ENCODE measurements at places on chromosomes 16 and 17.

- no peak for DNase-seq
These were observed 45.6 kb upstream of the KCNJ12 start for GRCh38 chr17:21330436-21331160.

- DNase-seq: no peak
These were observed 213.1 kb upstream of the PSMD7 start for GRCh38 chr16:74083541-74083940.

- DNase-seq: no peak
These were observed 20.2 kb downstream of the CDIPT start for GRCh38 chr16:29842732-29843346.

DNA sequence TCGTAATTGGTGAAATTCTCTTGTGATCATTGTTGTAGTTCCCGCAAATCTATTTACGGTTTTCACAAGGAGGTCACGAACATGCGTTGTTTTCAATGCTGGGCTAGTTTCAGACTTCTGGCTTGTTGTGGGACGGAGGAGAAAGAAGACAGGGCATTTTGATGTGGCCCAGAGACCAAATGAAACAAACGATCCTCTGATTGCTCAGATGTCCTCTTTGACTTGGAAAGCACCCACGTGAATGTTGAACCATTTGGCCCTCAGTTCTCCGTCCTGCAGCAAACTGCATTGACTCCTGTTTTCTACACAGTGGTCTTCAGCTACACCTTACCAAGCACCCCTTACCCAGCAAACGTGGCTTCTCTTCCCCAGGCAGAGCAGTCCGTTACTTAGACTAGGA lies 391.0 kb downstream of the WWOX start:
- DNase-seq: no peak

- DNase-seq: no peak
These were observed 297.5 kb upstream of the FOXF1 start for GRCh38 chr16:86212706-86213436.

GRCh38 chr17:1878419-1879121 lies 48.8 kb downstream of the RPA1 start:
- no peak for DNase-seq

- no peak for DNase-seq
These were observed 99.2 kb downstream of the GOSR1 start for GRCh38 chr17:30576326-30576861.

DNA sequence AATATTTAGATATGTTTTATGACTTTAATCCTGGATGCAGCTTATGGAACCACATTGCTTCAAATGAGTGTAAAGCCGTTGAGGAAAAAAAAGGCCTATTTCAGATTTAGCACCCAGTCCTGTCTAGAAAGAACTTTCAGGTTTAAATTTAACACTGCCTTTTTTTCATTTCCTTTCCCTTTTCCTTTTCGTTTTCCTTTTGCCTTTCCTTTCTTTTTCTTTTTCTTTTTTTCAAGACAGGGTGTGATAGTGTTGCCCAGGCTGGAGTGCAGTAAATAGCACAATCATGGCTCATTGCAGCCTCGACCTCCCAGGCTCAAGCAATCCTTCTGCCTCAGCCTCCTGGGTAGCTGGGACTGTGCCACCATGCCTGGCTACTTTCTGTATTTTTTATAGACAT lies 15.9 kb downstream of the LUC7L3 start:
- no peak for DNase-seq

GRCh38 chr16:1492923-1493745 lies at the start of gene TELO2:
TSS of gene TELO2 (plus strand) at chr16:1493360. CDS start at chr16:1494282, 922 bp downstream.
- DNase-seq: peak; percentile 69

DNA sequence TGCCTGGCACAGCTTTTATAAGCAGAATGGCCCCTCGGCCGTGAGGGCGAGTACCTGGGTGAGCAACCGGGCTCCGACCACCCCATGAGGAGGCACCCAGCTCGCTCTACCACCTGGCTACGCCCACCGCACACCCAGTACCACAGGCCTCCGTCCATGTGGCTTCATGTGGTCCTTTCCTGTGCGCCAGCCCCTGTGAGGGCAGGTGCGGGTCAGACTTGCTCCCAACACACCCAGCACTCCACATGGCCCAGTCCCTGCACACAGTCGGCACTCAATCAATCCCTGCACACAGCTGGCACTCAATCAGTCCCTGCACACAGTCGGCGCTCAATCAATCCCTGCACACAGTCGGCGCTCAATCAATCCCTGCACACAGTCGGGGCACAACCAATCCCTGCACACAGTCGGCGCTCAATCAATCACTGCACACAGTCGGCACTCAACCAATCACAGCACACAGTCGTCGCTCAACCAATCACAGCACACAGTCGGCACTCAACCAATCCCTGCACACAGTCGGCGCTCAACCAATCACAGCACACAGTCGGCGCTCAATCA lies 4.0 kb downstream of the C1QTNF8 start:
- no peak for DNase-seq

DNA sequence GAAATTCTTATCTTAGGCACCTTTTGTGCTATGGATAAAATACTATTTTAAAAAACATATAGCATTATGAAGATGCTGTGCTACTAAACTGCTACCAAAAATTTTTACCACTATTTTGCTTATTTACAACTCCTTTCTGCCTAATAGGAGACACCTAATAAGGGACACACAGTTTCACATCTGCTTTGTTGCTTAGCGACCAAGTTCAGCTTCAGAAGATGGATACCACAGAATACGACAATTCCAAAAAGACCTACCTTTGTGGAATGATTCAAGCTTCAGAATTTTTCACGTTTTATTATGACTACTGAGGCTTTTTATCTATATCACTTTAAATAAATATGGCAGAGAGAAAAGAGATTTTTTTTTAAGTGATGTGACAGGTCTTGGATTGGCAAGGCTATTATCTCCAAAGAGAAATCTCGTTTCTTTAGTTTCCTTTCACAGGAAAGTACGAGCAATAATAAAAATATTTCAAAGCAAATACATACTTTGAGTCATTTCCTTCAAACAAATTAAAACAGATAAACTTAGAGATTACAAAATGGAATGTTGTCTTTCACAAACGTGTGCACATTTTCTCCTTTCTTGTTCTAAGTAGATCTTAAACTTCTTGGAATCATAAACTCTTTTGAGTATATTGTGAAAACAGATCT lies 35.4 kb downstream of the SPAG9 start:
- no peak for DNase-seq

DNA sequence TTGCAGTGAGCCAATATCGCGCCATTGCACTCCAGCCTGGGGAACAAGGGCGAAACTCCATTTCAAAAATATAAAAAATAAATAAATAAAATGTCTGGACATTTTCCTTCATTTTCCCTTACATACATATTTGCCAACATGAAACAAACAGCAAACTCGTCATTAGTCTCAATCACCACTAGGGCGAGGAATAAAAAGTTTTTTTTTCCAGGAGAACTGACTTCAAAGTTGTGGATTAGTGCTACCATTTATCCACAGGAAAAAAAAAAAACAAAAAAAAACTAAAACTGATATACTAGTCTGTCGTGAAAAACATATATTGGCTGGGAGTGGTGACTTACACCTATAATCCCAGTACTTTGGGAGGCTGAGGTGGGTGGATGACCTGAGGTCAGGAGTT lies 77.0 kb upstream of the MTMR4 start:
- DNase-seq: no peak

- no peak for DNase-seq
These were observed 156.3 kb downstream of the MSI2 start for GRCh38 chr17:57412520-57413096.

DNA sequence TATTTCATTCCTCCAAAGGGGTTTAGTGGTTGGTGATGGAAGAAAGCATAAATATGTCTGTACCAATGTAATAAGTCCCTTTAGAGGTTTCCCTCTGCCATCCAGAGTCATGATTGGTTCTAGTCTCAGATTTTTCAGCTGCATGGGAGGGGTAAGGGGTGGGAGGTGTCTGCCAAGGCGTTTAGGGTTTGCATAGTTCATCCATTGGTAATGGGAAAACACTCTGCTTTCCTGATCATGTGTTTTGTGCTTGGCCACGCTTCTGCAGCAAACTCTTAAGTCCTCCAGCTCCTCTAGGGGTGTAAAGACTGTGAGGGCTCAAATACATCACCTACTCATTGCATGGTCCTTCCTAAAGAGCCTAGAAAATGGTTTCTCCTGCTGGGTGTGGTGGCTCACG lies 29.8 kb downstream of the LIG3 start:
- DNase-seq: no peak

Measured in stimulated activated CD8-positive, alpha-beta memory T cell treated with anti-CD3 and anti-CD28 coated beads, Interleukin-7, amount 100 ng/mL, for 24 hours (primary cell).